Progenitor cell of endocrine pancreas (in vitro differentiated cells): ENCODE measurements at places on chromosomes 13 and 19. TPM values are rescaled to one million over a fixed set of nuclear protein-coding genes. Genes with fewer than 3 reads are reported as not detected.

- DNase-seq = no peak
- H3K27me3 ChIP-seq = peaks cover 25% of the 10 kb centered on the region
- H3K27ac ChIP-seq = no peak overlapping the region
- H3K4me1 ChIP-seq = peaks cover 24% of the 10 kb centered on the region
- no peaks in the 10 kb centered on the region for H3K36me3 ChIP-seq
These were observed 4.8 kb upstream of the SERP2 start for GRCh38 chr13:44368599-44369368.

DNA sequence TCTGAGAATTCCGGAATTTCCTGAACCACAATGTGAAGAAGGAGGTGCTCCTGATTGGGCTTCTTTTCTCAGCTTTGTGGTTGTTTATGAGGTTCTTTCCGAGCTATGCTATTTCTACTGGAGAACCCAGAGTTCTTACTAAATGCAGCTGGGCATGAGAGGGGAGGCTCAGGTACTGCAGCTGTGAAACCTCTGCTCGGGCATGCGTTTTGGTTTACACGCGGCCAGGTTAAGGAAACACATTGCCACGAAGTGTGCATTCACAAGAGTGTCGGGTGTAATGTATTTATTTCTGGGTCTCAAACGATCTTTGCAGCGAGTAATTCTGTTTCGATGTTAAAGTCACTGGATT, 661 bp upstream of the MIR17HG start:
- peaks cover 21% of the 10 kb centered on the region for H3K36me3 ChIP-seq
- DNase-seq = peak; percentile 11
- H3K27me3 ChIP-seq = peaks cover 8% of the 10 kb centered on the region
- H3K4me3 ChIP-seq = peak overlapping the region; percentile 94
- peaks cover 27% of the 10 kb centered on the region for H3K4me1 ChIP-seq

DNA sequence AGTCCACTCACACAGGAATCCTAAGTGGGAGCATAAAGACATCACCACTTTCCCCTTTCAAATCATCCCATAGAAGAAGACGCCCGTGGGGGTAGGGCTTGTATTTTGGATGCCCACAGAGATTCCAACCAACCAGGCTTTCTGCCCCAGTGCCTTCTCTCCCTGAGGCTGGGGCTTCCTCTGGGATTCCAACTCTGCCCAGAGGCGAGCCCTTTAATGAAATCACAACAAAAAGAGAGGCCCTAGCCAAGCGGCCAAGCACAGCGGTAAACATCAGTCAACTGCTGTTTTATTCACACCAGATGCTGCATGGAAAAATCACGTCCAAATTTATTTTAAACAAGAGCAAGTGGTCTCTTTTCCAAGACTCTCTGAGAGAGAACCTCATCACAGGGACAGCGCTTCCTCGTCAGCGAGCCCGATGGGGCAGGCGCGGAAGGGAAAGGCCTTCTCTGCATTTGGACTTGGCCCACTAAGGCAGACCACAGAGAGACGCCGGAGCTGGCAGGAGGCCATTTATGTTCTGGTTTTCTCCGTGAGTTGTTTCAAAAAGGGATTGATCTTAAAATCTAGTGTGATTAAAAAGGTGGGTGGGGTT, 31.5 kb downstream of the ADPRHL1 start:
- H3K4me3 ChIP-seq = no peak overlapping the region
- H3K36me3 ChIP-seq = peaks cover 12% of the 10 kb centered on the region
- peak overlapping the region; percentile 10 for H3K27ac ChIP-seq
- peaks cover 7% of the 10 kb centered on the region for H3K4me1 ChIP-seq
- H3K27me3 ChIP-seq = no peaks in the 10 kb centered on the region
- no peak for DNase-seq

DNA sequence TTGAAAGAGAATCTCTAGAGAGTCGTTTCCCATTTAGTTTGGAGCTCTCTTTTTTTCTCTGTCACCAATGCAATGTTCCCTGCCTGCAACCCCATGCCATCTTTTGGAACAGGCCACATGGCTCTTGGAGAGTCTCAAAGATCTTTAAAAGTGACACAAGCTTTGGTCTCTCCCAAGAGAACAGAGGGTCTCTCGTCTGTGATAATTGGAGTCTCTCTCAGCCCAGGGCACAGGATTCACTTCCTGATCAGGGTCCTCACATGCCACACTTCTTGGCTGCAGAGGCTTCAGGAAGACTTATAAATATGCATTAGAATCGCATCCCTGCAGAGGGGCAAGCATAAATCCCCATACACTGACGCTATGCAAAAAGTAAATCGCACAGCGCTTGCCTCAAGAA, 240.5 kb downstream of the IRS2 start:
- no peaks in the 10 kb centered on the region for H3K36me3 ChIP-seq
- H3K4me3 ChIP-seq = no peak overlapping the region
- peaks cover 10% of the 10 kb centered on the region for H3K27me3 ChIP-seq
- no peak overlapping the region for H3K27ac ChIP-seq
- peaks cover 2% of the 10 kb centered on the region for H3K4me1 ChIP-seq

- no peaks in the 10 kb centered on the region for H3K27me3 ChIP-seq
- H3K4me1 ChIP-seq = peaks cover 3% of the 10 kb centered on the region
- no peak overlapping the region for H3K4me3 ChIP-seq
- no peak overlapping the region for H3K27ac ChIP-seq
These were observed 499.4 kb upstream of the ARGLU1 start for GRCh38 chr13:107067381-107067780.

APOC4 gene
- total RNA-seq = not detected in 2 replicates

CRX gene
- total RNA-seq = not detected in 2 replicates

- no peaks in the 10 kb centered on the region for H3K27me3 ChIP-seq
- DNase-seq = no peak
- no peak overlapping the region for H3K27ac ChIP-seq
These were observed 65.1 kb upstream of the ARHGEF7 start for GRCh38 chr13:111049791-111050538.

- no peak overlapping the region for H3K27ac ChIP-seq
- no peaks in the 10 kb centered on the region for H3K27me3 ChIP-seq
- peaks cover 11% of the 10 kb centered on the region for H3K4me1 ChIP-seq
- no peak overlapping the region for H3K4me3 ChIP-seq
- no peaks in the 10 kb centered on the region for H3K36me3 ChIP-seq
These were observed 147.5 kb downstream of the DIAPH3 start for GRCh38 chr13:60016229-60016628.

GRCh38 chr13:66537417-66537816, 692.7 kb downstream of the PCDH9 start:
- DNase-seq = no peak
- no peak overlapping the region for H3K4me3 ChIP-seq
- H3K27me3 ChIP-seq = no peaks in the 10 kb centered on the region
- H3K36me3 ChIP-seq = no peaks in the 10 kb centered on the region
- H3K27ac ChIP-seq = no peak overlapping the region

FCER2 gene
- total RNA-seq = not detected in 2 replicates

- no peaks in the 10 kb centered on the region for H3K27me3 ChIP-seq
- no peaks in the 10 kb centered on the region for H3K4me1 ChIP-seq
- H3K4me3 ChIP-seq = no peak overlapping the region
- H3K36me3 ChIP-seq = peaks cover 23% of the 10 kb centered on the region
- H3K27ac ChIP-seq = peak overlapping the region; percentile 84
These were observed 6.5 kb upstream of the TIMM50 start for GRCh38 chr19:39474139-39474620.

DNA sequence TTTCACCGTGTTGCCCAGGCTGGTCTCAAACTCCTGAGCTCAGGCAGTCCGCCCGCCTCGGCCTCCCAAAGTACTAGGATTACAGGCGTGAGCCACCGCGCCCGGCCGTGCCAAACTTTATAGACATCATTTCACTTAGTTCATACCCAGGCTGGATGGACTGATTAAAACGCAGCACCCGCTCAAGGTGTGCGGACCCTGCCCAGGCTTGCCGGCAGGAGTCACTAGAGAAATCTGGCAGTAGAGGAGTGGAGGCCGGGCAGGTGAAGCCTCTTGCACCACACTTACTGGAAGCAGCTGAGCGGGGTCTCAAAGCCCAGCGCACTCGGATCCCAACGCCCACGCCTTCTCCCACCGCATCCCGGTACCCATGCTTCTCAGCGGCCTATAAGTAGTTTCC, 11.4 kb downstream of the PTGIR start:
- no peak overlapping the region for H3K27ac ChIP-seq
- no peak overlapping the region for H3K4me3 ChIP-seq
- H3K36me3 ChIP-seq = peaks cover 7% of the 10 kb centered on the region
- no peak for DNase-seq
- peaks cover 1% of the 10 kb centered on the region for H3K4me1 ChIP-seq
- peaks cover 10% of the 10 kb centered on the region for H3K27me3 ChIP-seq

ZNF536 gene
- total RNA-seq = 2.0 TPM in 2 replicates

- H3K4me1 ChIP-seq = no peaks in the 10 kb centered on the region
- no peaks in the 10 kb centered on the region for H3K27me3 ChIP-seq
- H3K4me3 ChIP-seq = no peak overlapping the region
- no peak for DNase-seq
- H3K36me3 ChIP-seq = no peaks in the 10 kb centered on the region
These were observed 370.7 kb downstream of the HS6ST3 start for GRCh38 chr13:96460609-96461008.

SLITRK1 gene
- 0.27 and 0.55 TPM in 2 replicates for total RNA-seq

GRCh38 chr19:23823952-23824389, 65.3 kb upstream of the ZNF681 start:
- no peaks in the 10 kb centered on the region for H3K27me3 ChIP-seq
- DNase-seq = no peak
- peaks cover 46% of the 10 kb centered on the region for H3K36me3 ChIP-seq
- peak overlapping the region; percentile 65 for H3K27ac ChIP-seq

TUBA3C gene
- total RNA-seq = not detected in 2 replicates

DNA sequence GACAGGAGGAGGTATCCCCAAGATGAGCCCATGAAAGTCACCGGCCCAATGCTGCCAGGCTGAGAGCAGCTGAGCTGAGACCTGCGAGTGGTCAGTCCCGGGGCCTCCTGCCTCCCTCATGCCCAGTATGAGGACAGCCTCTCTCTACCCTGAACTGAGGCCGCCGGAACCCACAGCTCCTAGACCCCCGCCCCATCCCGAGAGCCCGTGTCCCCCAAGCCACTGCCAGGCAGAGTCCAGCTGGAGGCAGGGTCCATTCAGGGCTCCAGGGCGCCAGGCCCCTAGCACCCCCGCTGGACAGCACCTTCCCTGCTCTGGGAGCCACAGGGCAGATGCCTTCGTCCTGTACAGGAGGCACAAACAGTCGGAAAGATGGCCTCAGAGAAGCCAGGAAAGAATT, 38.7 kb downstream of the MLLT1 start:
- H3K4me1 ChIP-seq = peaks cover 17% of the 10 kb centered on the region
- peak overlapping the region; percentile 37 for H3K27ac ChIP-seq
- H3K4me3 ChIP-seq = no peak overlapping the region
- H3K36me3 ChIP-seq = peaks cover 11% of the 10 kb centered on the region
- no peaks in the 10 kb centered on the region for H3K27me3 ChIP-seq

DNA sequence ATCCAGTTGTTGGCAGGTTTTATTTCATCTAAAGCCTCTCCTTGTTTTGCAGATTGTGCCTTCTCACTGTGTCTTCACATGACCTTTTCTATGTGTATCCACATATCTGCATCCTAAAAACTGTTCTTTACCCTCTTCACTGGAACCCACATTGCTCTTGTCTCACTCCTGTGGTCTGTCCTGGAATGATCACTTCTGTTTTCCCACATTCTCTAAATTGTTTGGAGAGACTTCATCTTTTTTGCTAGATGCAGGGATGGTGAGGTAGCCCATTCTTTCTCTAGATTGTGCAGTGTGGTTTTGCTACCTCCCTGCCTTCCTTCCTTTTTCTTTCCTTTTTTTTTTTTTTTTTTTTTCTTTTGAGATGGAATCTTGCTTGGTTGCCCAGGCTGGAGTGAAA, 608.6 kb upstream of the MIR17HG start:
- H3K36me3 ChIP-seq = peaks cover 7% of the 10 kb centered on the region
- no peak overlapping the region for H3K27ac ChIP-seq
- H3K4me3 ChIP-seq = no peak overlapping the region
- H3K4me1 ChIP-seq = no peaks in the 10 kb centered on the region

ZNF667 gene
- not detected in 2 replicates for total RNA-seq

DNA sequence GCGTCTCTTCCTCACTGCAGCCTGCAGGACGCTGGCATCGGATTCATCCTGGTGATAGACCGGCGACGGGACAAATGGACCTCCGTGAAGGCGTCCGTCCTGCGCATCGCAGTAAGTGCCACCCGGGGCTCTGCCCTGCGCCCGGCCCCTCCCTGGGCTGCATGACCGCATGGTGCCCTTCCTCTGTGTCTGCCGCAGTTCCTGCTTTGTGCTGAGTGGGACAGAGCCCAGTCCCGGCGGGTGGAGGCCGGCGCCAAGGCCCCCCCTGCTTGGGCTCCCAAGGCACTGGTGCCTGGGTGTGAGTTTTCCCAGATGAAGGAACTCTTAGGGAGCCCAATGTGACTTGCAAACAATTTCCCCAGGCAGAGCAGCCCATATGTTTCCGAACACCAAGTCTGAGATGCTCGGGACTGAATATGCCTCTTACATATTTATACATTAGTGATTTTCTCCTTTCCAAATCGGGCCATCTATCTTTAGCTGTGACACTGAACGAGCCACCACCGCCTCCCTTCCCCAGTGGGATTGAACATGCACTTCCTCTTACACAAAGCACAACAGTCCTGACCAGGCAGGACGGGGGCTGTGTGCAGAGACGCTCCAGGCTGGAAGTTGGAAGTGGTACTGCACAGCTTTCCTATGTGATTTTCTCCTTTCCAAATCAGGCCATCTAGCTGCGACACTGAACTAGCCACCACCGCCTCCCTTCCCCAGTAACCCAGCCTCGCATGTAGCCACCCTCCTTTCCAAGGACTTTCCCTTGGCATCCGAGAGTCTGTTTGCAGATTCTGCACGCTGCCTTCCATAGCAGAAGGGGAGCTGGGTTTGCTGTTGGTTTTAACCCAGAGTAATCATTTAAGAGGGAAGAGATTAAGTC, 60.1 kb upstream of the F7 start:
- no peak for DNase-seq
- no peaks in the 10 kb centered on the region for H3K4me1 ChIP-seq
- H3K4me3 ChIP-seq = no peak overlapping the region
- H3K36me3 ChIP-seq = peaks cover 10% of the 10 kb centered on the region
- no peak overlapping the region for H3K27ac ChIP-seq

ZNF699 gene
- total RNA-seq = 6.6 and 8.0 TPM in 2 replicates

LRRC4B gene
- 1.0 and 1.2 TPM in 2 replicates for total RNA-seq

DNA sequence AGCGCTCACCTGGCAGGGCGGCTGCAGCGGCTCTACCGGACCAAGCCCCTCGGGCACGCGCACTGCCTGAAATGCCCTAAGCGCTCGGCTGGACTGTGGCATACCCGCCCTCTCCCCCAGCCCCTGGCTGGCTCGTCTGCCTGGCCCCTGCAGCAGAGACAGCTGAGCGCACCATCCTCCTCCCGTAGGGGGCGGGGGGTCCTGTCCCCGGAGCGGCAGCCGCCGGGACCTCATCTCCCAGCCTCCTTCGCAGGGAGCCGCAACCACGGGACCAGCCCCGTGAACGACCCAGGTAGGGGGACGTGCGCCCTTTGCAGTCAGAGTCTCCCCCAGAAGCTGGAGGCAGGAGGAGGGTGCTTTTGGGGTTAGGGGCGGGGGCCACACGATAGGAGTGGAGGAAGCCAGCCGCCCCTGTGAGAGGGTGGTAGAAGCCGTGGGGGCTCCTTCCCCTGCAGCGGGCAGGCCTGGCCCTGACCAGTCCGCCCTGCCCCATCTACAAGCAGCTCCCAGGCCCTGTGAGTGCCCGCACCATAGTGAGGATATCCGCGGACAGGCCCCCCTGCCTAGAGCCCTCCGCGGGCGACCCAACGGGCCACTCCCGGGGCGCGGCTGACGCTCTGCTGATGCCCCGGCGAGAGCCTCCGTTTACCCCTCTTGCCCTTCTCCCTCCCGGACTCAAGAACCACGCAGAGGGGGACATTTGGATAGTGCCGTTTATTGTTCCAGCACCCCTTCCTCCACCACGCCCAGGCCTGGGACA, 34.2 kb downstream of the ZNF787 start:
- H3K36me3 ChIP-seq = peaks cover 8% of the 10 kb centered on the region
- H3K4me1 ChIP-seq = peaks cover 2% of the 10 kb centered on the region
- peaks cover 6% of the 10 kb centered on the region for H3K27me3 ChIP-seq
- no peak overlapping the region for H3K27ac ChIP-seq
- no peak overlapping the region for H3K4me3 ChIP-seq
- DNase-seq = no peak

- peaks cover 40% of the 10 kb centered on the region for H3K4me1 ChIP-seq
- H3K4me3 ChIP-seq = no peak overlapping the region
- H3K27ac ChIP-seq = peak overlapping the region; percentile 95
- no peaks in the 10 kb centered on the region for H3K27me3 ChIP-seq
These were observed 79.7 kb downstream of the INSR start for GRCh38 chr19:7214324-7215089.
